Activated CD4-positive, alpha-beta T cell treated with anti-CD3 and anti-CD28 coated beads for 24 hours (primary cell): ENCODE measurements at places on chromosomes 5 and 9.

DNA sequence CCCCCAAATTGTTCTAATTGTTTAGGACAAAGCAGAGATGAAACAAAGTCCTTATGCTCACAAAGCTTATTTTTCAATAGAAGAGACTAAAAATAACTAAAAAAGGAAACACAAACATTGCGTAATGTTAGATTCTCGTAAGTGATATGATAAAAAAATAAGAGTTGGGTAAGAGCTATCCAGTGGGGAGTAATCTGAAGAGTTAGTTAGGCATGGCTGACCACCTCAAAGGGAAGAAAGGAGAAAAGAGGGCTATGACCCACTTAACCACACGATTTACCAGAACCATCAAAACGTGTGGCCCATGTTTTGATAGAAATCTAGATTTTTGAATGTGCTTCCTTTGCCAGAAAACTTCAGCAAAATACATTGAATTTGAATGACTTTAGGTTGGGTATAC lies 1296.8 kb upstream of the NUDT12 start:
- DNase-seq, result no peak

DNA sequence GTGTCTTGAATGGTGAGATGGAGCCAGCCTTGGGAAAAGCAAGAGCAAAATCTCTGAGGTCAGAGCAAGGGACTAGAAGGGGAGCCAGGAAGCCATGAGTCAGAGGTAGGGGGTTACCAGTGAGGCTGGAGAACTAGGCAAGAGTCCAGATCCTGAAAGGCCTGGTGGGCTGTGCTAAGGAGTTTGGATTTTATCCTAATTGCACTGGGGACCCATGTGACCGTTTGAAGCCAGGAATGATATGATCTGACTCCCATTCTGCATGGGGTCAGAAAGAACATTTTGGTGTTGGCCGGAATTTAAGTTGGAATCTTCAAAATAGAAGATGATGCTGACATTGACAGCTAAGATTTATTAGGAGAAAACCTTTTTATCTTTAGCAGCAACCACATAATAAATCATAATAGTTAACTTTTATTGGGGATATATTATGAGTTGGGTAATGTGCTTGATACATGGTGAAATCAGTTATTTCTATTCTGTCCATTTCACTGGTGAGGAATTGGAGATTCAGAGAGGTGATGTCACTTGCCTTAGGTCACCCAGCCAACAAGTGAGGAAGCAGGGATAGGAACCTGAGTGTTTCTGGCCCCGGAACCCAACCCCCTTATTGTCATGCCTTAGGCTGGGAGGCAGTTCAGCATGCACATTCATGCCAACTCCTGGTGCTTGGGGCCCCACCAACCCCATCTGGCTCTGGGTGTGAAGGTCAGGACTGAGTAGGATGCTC lies 61.5 kb upstream of the RARS1 start:
- DNase-seq, result no peak

- DNase-seq, result no peak
These were observed 183.2 kb downstream of the ACTL7B start for GRCh38 chr9:108672475-108673190.

DNA sequence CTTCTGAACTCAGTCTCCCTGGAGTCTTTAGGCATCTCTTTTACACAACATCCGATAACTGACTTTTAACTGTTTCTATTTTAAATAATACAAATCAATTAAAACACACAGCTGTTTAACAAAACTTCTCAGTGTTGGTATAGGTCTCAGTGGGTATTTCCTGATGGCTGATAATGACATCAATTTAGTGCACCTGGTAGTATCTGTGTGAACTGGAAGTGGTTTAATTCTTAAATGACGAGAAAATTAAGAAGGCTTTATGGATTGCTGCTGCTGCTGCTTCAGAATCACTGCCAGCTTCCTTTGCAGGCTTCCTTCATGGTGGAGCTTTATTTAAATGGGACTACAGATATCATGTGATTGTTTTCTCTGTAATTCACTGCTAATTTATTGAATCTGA lies 92.3 kb downstream of the RPS23 start:
- no peak for DNase-seq

DNA sequence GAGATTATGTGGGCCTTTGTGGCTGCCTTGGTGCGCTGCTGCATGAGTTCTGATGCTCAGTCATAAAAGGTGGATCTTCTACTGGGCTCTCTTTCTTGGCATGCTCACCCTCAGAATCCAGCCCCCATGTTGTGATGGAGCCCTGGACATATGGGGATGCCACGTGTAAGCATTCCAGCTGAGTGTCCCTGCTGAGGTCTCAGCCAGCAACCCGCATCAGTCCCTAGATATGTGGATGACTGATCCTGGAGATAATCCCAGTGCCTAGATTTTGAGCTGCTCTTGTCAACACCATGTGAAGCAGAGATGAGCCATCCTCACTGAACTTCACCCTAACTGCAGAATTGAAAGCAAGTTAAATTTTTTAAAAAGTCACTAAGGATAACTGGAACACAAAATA lies 390.1 kb downstream of the DMRT2 start:
- DNase-seq, result no peak

DNA sequence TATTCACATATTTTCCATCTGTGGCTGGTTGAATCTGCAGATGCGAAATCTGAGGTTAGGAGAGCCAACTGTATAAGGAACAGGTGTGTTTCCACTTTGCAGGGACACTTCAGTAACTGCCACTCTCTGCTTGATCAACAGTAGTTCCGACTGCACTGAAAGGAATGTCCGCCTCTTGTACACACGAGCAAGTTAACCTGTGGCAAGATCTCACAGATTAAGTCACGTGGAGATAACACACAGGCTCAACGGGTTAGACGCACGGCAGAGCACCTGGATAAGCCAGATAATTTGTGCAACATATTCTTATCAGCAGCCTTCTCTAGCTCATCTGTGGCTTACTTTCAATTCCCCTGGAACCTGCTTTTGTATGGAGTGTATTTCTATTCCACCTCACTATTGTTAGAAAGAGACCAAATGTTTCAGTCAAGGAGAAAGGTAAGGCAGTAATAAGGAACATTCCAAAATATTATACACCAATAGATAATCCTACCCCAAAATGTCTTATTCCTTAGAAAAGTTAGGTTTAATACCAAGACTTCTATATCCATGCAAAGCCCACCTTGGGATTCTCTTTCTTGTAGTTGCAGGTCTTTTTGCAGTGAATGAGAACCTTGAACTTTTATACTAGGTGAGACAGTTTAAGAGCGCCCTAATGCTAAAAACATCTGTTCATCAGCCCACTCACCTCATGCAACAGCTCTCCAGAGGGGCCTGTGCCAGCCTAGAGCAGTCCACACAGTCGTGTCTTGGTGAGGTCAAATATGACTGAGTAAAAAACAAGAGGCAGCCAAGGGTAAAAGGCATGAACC lies 6.5 kb upstream of the C9 start:
- no peak for DNase-seq

DNA sequence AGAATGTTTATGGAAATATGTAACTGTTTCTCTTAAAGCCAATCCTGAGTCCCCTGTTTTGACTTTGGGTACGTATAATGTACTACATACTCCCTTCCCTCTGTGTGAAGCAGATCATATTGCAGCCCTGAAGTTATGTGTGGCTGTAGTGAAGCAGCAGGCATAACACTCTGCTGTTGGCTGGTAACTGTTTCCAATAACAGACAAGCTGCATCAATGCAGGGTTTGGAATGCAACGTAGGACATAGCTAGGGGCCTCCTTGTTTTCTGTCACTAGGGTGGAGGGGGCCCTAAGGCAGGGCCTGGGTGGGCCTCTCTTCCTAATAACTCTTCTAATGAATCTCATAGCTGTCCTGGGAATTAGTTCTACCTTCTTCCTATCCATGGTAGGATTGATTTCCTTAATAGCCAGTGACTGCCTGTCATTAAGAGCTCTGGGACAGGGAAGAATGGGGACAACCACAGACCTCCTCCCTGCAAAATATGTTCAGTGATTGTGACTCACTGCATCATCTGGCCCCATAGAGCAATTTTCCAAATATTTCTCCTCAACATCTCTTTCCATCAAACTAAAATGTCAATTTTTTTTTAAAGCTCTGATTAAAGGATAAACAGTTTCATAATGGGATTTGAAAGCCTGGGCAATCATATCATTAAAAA lies 129.6 kb upstream of the HMHB1 start:
- DNase-seq, result no peak
